ENCODE measurements at places on chromosomes 1 and 21. TPM values are rescaled to one million over a fixed set of nuclear protein-coding genes. Genes with fewer than 3 reads are reported as not detected.

Gene CFAP141
- not detected for polyA plus RNA-seq

- DNase-seq = no peak
Observed at GRCh38 chr21:26052057-26052456, 118.5 kb downstream of the APP start.

Gene OTUD7B
- 14.5 TPM for polyA plus RNA-seq

Gene NPPB
- not detected for polyA plus RNA-seq

DNA sequence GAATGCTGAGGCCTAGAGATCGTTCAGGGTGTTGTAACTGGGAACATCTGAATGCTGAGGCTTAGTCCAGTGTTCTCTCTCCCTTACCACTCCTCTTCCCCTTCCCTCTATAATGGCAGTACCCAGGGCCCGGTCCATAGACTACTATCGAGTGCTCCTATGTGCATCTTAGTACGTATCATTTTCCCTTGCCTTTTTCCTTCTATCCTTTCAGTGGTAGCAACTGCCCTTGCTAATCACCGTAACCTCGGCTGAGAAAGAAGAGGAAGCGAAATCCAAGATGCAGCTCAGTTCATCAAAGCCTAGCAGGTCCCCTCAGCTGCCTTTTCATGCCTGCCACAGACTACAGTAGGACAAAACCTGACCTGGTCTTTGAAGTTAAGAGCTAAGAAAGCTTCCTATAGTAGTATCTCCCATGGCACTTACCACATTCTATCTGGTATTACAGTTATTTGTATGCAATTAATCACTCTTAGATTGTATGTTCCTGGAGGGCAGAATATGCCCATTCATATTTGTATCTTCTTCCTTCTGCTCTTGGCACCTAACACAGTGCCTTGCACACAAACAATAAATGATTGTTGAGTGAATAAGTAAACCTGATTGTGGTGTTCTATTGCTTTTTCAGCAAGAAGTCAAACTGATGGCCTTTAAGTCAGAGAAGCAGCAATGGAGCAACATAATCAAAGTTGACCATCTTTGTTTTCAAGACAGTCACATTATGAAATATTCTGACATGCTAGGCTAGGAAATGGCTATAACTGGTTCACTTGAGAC lies 22.4 kb downstream of the CNIH4 start:
- DNase-seq = no peak

Measured in forelimb muscle (tissue), 1 donor.